ENCODE measurements at places on chromosomes 3 and 15. TPM values are rescaled to one million over a fixed set of nuclear protein-coding genes. Genes with fewer than 3 reads are reported as not detected.
A peak's percentile ranks its signal among the peaks of the same experiment; 100 is the strongest.

DPPA2 gene
- not detected for polyA plus RNA-seq

FBXO40 gene
- not detected for polyA plus RNA-seq

SLC2A2 gene
- polyA plus RNA-seq = not detected

GPX1 gene
- 567 TPM for polyA plus RNA-seq

HEG1 gene
- 40.9 TPM for polyA plus RNA-seq

- no peak overlapping the region for H3K27ac ChIP-seq
- peak overlapping the region; percentile 49 for H3K4me3 ChIP-seq
- DNase-seq = peak; percentile 2
Observed at GRCh38 chr15:82951472-82952157, 905 bp downstream of the HOMER2 start.

- DNase-seq = no peak
- no peaks in the 10 kb centered on the region for H3K27me3 ChIP-seq
- H3K4me1 ChIP-seq = no peaks in the 10 kb centered on the region
- no peak overlapping the region for H3K4me3 ChIP-seq
Observed at GRCh38 chr15:90121086-90121485, 18.8 kb upstream of the IDH2 start.

GRCh38 chr3:20857636-20858035, 671.6 kb upstream of the SGO1 start:
- H3K4me1 ChIP-seq = no peaks in the 10 kb centered on the region
- no peak overlapping the region for H3K27ac ChIP-seq
- no peak overlapping the region for H3K4me3 ChIP-seq
- H3K36me3 ChIP-seq = no peaks in the 10 kb centered on the region
- no peaks in the 10 kb centered on the region for H3K27me3 ChIP-seq
